ENCODE measurements at places on chromosomes 2 and 18. TPM values are rescaled to one million over a fixed set of nuclear protein-coding genes. Genes with fewer than 3 reads are reported as not detected.

GRCh38 chr2:188517549-188518215, 226.0 kb downstream of the GULP1 start:
- H3K4me1 ChIP-seq: peaks cover 9% of the 10 kb centered on the region
- H3K27ac ChIP-seq: no peak overlapping the region
- DNase-seq: no peak
- H3K27me3 ChIP-seq: no peaks in the 10 kb centered on the region
- no peak overlapping the region for H3K4me3 ChIP-seq

DNA sequence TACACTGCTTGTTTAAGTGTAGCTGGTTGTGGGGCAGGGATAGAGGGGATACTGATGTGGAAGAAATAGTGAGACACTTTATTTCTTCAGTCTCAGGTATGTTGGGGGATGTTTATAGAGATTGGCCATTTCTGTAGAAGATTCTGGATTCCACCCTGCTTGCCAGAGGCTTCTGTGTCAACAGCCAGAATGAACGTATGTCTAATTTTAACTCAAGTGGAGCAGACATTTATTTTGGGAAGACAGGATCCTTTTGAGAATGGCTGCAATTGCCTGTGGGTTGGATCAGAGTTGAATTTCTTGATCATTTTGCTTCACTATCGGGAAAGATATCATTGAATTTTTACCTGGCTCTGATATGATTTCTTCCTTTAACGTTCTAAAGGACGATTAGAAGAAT, 465.6 kb upstream of the SLC14A2 start:
- no peak overlapping the region for H3K27ac ChIP-seq
- H3K4me3 ChIP-seq: no peak overlapping the region
- no peaks in the 10 kb centered on the region for H3K4me1 ChIP-seq
- no peak for DNase-seq

GRCh38 chr2:238929242-238930081, 81.6 kb downstream of the TWIST2 start:
- no peaks in the 10 kb centered on the region for H3K4me1 ChIP-seq
- no peaks in the 10 kb centered on the region for H3K27me3 ChIP-seq
- no peaks in the 10 kb centered on the region for H3K36me3 ChIP-seq
- no peak overlapping the region for H3K4me3 ChIP-seq
- H3K27ac ChIP-seq: no peak overlapping the region
- no peak for DNase-seq

- no peak overlapping the region for H3K27ac ChIP-seq
- no peaks in the 10 kb centered on the region for H3K36me3 ChIP-seq
- H3K27me3 ChIP-seq: no peaks in the 10 kb centered on the region
- H3K4me3 ChIP-seq: no peak overlapping the region
- peaks cover 16% of the 10 kb centered on the region for H3K4me1 ChIP-seq
These were observed 51.2 kb downstream of the SLC14A2 start for GRCh38 chr18:45666520-45666919.

GRCh38 chr2:221488136-221488807, 83.8 kb downstream of the EPHA4 start:
- no peak overlapping the region for H3K4me3 ChIP-seq
- H3K27ac ChIP-seq: no peak overlapping the region
- no peaks in the 10 kb centered on the region for H3K27me3 ChIP-seq
- no peak for DNase-seq
- no peaks in the 10 kb centered on the region for H3K4me1 ChIP-seq

DNA sequence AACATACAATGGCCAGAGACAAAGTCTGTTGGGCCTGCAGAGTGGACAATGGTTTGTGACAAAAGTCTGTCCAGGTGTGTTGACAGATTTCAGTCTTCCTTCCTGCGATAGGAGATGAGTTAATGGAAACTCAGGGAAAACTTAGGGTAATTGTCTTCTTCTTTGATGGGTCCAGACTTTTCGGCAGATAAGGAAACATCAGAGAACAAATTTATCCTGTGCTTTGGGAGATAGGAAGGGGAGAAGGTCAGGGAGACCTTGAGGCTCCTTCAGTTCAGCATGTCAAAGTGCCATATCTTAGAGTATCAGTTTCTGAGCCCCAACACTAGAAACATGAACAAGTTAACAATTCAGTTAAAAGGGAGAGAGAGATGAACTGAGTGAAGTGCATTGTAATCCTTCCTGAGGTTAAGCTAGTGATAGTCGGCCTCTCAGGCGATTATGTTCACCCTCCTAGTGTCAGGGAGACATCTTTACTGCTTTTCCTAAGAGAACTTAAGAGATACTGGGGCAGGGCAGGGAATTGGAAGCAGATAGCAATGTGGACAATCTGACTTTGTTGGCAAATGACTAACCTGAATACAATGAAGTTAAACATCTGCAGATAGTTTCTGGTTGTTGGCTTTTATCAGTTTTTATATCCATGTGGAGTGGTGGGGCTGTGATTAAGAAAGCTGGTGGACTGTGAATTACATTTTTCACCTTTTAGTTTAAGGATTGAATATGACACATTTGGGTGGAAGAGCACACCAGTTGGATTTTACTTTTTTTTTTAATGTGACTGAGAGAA, 248.8 kb upstream of the FN1 start:
- DNase-seq: no peak
- no peaks in the 10 kb centered on the region for H3K36me3 ChIP-seq
- no peak overlapping the region for H3K4me3 ChIP-seq
- peaks cover 34% of the 10 kb centered on the region for H3K4me1 ChIP-seq

DNA sequence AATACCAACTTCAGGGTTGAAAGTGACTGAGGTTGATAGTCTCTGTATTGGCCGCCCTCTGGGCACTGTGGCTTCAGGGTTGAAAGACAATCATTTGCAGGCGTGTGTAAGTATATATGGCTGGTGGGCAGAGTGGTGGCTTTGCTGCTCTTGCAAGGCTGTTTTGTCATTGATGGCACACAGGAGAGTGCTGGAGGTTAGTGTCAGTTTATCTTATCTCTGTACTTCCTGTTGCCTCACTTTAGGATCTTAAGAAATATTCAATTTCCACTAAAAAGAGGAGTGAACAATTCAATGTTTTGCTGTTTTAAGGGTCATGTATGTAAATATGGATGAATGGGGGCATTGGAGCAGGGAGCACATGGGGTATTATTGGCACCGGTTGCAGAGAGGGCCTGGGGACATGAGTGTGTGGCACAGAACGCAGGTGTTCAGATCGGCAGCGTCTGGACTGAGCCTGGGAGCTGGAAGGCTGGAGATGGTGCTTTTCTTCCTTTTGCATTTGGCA, 51.5 kb downstream of the NCK2 start:
- peaks cover 5% of the 10 kb centered on the region for H3K36me3 ChIP-seq
- no peaks in the 10 kb centered on the region for H3K27me3 ChIP-seq
- H3K27ac ChIP-seq: peak overlapping the region; percentile 29
- peaks cover 33% of the 10 kb centered on the region for H3K4me1 ChIP-seq

- peaks cover 15% of the 10 kb centered on the region for H3K4me1 ChIP-seq
- no peak for DNase-seq
- H3K27ac ChIP-seq: no peak overlapping the region
- H3K27me3 ChIP-seq: no peaks in the 10 kb centered on the region
- H3K36me3 ChIP-seq: no peaks in the 10 kb centered on the region
- H3K4me3 ChIP-seq: no peak overlapping the region
These were observed 92.7 kb upstream of the ASAP2 start for GRCh38 chr2:9113916-9114315.

DNA sequence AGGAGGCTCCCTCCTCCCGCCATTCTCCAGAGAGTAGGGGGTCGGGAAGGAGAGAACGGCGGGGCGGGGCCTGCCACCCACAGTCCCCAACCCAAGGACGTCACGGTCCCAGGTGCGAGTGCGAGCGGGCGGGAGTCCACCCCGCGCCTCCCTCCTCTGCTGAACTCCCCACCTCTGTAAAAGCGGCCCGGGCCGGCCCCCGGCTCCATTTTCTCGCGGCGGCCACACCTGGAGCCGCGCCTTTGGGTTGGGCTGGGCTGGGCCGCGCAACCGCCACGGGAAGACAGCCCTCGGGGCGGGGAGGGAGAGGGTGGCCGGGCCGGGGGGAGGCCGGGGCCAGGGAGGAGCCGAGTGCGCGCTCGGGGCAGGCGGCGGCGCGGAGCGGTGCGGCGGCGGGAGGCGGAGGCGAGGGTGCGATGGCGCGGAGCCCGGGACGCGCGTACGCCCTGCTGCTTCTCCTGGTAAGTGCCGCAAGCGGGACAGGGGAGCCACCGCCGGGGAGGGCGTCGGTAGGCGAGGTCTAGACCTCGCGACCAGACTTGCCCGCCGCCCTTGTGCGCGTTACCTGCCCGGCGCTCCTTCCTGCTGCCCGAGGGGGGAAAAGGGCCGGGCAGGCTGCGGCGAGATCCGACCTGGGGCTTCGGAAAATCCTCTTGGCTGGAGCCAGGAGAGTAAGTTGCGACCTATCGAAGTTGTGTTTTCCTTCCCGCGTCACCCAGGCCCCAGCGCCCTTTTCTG, at the start of gene DSG2:
TSS of gene DSG2 (plus strand) at position 342 of the 738 bp plus-strand sequence. CDS start at position 417, 75 bp downstream.
- H3K27me3 ChIP-seq: no peaks in the 10 kb centered on the region
- H3K36me3 ChIP-seq: peaks cover 4% of the 10 kb centered on the region
- DNase-seq: peak; percentile 83
- H3K4me3 ChIP-seq: peak within 1 kb of the TSS; percentile 87
- peaks cover 19% of the 10 kb centered on the region for H3K4me1 ChIP-seq

DNA sequence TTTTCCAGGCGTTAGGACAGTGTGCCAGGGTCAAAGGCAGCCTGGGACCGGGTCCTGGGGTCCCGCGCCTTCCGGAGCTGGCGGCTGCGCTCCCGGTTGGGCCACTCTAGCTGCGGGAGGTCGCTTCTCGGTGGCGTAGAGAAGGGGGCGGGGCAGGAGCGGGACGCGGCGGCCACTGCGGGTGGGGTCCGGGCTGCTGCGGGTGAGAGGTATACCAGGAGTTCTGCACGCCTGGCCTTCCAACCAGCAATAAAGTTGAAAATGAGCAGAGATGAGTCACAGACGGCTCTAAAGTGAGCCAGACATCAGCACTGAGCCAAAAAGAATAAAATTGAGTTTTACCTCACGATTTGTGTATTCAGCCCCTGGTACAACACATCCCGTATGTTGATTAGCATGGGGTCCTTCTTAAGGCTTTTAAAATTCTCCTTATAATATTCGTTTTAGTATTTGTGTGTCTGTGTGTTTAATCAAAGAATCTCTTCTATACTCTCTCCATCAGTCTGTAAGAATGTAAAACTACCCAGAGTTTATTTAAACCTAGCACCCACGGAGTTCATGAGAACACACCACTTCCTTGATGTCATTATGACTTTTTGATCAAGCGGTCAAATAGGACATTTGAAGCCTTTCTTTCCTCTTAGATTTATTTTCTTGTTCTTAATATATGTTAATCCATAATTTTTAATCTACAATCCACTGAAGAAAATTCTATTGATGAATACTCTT, at the start of gene C1GALT1C1L:
TSS of gene C1GALT1C1L (minus strand) at position 108 of the 729 bp plus-strand sequence. CDS start at position 1, 107 bp downstream.
- peaks cover 14% of the 10 kb centered on the region for H3K27me3 ChIP-seq
- H3K4me1 ChIP-seq: peaks cover 5% of the 10 kb centered on the region
- H3K4me3 ChIP-seq: peak within 1 kb of the TSS; percentile 75

- peak overlapping the region; percentile 74 for H3K27ac ChIP-seq
- H3K4me3 ChIP-seq: peak overlapping the region; percentile 73
- peaks cover 23% of the 10 kb centered on the region for H3K36me3 ChIP-seq
- peak; percentile 76 for DNase-seq
These were observed 584 bp downstream of the AAK1 start for GRCh38 chr2:69642709-69643601.

- no peaks in the 10 kb centered on the region for H3K4me1 ChIP-seq
- DNase-seq: no peak
- no peak overlapping the region for H3K4me3 ChIP-seq
- H3K27ac ChIP-seq: no peak overlapping the region
- H3K36me3 ChIP-seq: no peaks in the 10 kb centered on the region
These were observed 112.3 kb downstream of the LNPK start for GRCh38 chr2:175889701-175890302.

- no peaks in the 10 kb centered on the region for H3K4me1 ChIP-seq
- H3K27ac ChIP-seq: no peak overlapping the region
- peaks cover 5% of the 10 kb centered on the region for H3K36me3 ChIP-seq
- no peak for DNase-seq
- no peaks in the 10 kb centered on the region for H3K27me3 ChIP-seq
These were observed 2016.1 kb upstream of the PIK3C3 start for GRCh38 chr18:39938676-39939608.

DNA sequence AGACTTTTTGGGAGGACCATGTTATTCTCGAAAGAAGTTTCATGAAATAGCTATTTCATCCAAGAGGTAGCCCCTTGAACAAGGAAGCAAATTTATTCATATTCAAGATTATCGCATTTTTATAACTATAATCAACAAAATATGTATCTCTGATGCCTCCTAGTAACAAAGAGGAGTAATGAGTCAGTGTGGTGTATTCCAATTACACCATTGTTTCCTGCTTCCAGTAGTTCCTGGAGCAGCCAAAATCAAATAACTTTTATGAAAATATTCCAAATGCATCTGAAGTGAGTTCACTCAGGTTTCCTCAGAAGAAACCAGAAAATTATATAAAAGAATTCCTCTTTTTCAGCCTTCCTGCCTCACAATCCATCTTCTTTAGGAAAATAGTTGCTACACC, 43.0 kb downstream of the ANKRD36B start:
- H3K27ac ChIP-seq: no peak overlapping the region
- H3K4me3 ChIP-seq: no peak overlapping the region
- H3K36me3 ChIP-seq: peaks cover 16% of the 10 kb centered on the region
- H3K4me1 ChIP-seq: peaks cover 7% of the 10 kb centered on the region
- H3K27me3 ChIP-seq: no peaks in the 10 kb centered on the region
- no peak for DNase-seq

DNA sequence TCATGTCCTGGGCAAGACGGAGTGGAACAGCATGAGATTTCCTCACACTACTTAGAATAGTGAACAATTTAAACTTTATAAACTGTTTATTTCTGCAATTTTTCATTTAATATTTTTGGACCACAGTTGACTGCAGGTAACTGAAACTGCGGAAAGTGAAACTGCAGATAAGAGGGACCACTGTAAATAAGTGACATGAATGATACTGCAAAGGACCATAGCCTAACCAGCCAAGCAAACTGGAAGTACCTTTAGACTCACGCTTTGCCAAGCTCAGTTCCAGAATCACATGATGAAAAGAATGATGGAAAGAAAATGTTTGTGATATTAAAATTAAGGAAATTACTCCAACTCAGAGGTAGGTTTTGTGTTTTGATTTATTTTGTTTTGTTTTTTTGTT, 94.6 kb upstream of the ITGA4 start:
- no peaks in the 10 kb centered on the region for H3K27me3 ChIP-seq
- no peak overlapping the region for H3K4me3 ChIP-seq
- DNase-seq: no peak
- H3K27ac ChIP-seq: no peak overlapping the region
- H3K4me1 ChIP-seq: no peaks in the 10 kb centered on the region
- peaks cover 6% of the 10 kb centered on the region for H3K36me3 ChIP-seq

Gene SOX11
- not detected for total RNA-seq

Gene CFC1
- total RNA-seq: not detected

Gene CNOT11
- 33.4 TPM for total RNA-seq

Gene COL4A3
- 0.49 TPM for total RNA-seq

Gene PAIP2B
- 1.8 TPM for total RNA-seq

Gene CRYGC
- not detected for total RNA-seq

Gene DCAF17
- total RNA-seq: 20.8 TPM

Gene PER2
- total RNA-seq: 13.8 TPM

Gene ALPP
- total RNA-seq: 0.35 TPM
